ENCODE measurements at places on chromosomes 7 and 10.

- DNase-seq: no peak
These were observed 9.5 kb downstream of the CALML3 start for GRCh38 chr10:5534051-5534821.

- DNase-seq: no peak
These were observed 162.1 kb downstream of the JAZF1 start for GRCh38 chr7:28018446-28018845.

GRCh38 chr10:58820861-58821751 lies 308.4 kb downstream of the BICC1 start:
- DNase-seq: peak; percentile 65

DNA sequence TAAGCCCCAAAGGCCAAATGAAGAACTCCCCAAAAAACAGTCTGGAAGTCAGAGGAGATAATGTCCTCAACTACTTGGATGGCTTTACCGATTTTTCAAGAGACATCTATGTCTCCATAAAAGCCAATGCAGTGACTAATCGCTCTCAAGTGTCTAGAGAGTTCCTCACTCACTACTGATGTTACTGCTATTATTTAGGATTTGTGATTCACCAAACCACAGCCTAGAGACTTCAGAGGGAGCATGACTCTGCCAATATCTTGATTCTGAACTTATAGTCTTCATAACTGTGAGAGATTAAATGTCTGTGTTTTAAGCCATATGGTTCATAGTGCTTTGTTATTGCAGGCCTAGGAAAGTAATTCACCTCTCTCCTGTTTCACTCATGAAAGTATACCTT lies 160.2 kb downstream of the IPMK start:
- DNase-seq: peak; percentile 79

- DNase-seq: no peak
These were observed 133.9 kb upstream of the CHST15 start for GRCh38 chr10:124227055-124227975.

GRCh38 chr7:123637203-123637602 lies 18.5 kb upstream of the LMOD2 start:
- DNase-seq: no peak

DNA sequence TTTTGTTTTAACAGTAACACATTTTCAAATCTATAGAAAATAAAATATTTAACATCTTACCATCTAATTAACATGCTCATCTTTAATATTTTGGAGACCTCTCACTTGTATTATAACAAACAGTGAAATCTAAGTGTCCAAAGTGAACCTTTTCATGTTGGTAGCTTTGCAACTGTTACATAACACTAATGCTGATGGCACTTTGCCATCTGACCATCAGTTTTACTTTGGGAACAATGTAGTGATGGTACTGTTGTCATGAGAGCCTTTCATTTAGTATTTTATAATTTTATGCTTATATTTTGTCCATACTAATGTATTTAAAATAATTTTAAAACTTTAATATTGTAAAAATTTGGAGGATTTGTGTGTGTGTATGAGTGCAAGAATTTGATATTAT lies 1017.0 kb upstream of the KCND2 start:
- DNase-seq: no peak

GRCh38 chr7:149741629-149742028 lies 31.8 kb downstream of the ZNF467 start:
- DNase-seq: peak; percentile 51

DNA sequence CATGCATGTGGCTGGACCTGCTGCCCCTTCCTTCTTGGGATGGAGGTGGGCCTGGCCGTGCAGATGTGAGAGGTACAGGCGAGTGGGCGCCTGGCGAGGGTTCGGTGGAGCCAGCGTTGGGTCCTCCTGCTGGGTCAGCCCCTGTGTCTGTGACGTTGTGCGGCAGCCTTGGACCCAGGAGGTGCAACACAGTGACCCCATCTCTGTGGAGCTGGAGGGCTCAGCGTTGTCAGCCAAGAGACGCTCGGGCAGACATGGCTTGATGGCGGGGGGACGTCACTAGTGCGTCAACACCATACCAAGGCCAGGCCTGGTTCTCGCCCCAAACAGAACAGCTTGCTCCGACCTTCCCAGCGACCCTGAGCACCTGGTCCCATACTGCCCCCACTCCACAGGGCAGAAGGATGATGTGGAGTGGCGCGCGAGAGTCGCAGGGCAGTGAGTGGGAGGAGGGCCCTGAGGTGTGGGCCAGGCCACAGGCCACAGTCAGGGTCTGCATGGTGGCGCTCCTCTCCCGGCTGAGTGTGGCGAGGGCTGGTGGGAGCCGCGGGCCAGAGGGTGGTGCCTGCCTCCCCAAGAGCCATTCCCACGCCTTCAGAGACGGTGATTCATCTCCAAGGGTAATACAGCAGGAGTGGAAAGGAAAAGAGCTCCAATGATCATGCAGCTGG lies 184.4 kb downstream of the DNAJB6 start:
- no peak for DNase-seq

DNA sequence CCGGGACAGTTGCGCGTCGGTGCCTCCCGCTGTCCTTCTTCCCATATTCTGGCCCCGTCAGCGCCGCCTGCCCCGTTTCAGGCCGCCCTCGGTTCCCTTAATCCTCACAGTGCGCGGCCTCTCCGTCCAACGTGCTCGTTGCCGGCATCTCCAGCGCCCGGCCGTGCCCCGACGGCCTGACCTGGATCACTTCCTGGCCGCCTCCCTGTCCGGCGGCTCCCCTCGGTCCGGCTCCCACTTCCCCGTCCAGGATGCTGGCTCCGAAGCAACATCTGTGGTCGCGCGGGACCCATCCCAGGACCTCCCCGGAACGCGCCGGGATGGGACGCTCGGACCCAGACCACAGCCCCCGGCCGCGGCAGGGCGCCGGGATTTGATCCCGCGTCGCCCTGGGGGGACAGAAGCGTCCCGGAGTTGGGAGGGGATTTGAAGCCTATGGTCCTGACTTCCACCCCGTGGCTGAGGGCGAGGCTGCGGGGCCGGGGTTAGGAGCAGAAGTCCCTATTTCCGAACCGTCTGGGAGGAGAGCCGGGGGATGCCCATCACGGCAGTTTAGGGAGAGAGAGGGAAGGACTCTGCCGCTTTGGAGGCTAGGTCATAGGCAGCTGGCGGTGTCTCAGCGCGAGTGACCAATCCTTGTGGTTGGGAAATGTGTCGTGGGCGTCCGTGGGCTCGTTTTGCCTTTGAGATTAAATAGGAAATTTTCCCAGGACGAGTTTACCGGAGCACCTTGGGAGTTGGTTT lies 53.8 kb downstream of the KCTD7 start:
- peak; percentile 54 for DNase-seq

DNA sequence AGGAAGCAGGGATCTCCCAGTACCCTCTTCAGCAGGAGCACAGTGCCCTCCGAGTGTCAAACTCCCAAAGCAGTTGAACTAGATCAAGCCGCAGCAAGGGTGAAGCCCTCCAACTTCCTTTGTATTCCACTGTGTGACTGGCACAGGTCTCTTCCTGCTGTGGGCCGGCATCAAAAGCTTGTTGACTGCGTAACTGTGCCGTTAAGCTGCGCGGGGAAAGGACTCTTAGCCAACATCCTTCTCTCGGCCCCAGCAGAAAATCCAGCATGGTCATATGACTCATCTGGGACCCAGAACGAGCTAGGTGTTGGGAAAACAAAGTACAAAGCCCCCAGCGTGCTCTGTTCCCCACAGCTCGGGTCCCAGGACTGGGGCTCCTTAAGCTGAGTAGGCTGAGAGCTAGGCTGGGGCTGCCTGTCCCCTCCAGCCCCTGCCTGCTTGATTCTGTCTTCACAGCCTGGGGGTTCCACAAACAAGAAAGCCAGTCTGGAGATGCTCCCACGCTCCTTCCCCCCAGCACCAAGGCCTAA lies 52.2 kb downstream of the COL17A1 start:
- DNase-seq: no peak

DNA sequence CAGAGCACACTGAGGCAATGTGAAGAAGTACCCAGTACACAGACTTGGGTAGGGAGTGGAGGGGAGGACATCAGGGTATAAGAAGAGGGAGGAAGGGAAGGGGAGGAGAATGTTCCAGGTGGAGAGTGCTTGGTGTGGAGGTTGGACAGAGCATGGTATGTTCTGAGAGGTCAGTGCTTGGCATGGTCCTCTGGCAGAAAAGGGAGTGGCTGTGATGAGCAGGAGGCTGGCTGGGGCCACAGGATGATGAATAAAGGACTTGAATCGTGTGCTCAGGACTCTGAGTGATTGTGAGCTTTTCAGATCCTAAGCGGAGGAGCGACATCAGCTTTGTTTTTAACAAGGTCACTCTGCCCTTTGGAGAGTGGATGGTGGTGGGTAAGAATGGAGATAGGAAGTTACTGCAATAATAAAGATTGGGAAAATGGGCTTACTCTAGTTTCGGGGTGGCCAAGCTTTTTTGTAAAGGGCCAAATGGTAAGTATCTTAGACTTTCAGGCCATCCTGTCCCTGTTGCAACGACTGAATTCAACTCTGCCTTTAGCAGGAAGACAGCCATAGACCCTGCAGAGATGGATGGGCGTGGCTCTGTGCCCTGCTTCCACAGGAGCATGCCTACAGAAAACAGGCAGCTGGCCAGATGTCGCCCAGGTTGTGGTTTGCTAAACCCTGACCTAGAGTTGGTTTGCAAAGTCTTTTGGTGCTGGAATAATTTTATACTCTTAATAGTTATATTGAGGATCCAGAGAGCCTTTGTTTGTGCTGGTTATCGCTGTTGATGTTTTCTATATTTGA lies 8.4 kb downstream of the PPP2R2D start:
- no peak for DNase-seq

- DNase-seq: no peak
These were observed 50.9 kb upstream of the LEP start for GRCh38 chr7:128190051-128190647.

DNA sequence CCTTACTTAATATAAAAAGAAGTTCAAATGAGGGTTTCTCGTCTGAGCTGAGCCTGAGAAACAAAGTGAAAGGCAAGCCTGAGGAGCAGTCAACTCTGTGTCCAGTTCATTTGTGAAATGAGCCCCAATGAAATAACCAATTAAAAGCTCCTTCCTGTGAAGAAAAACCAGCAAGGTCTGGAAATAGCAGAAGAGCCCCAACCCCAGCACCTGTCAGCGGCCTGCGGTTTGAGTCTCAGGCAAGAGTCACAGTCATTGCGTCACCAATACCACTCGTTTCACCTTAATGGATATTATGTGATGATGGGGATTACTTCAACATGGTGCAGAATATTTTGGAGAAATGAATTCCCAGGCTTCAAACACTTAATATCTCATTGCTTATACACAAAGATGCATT lies 211.3 kb upstream of the DPP6 start:
- DNase-seq: no peak

DNA sequence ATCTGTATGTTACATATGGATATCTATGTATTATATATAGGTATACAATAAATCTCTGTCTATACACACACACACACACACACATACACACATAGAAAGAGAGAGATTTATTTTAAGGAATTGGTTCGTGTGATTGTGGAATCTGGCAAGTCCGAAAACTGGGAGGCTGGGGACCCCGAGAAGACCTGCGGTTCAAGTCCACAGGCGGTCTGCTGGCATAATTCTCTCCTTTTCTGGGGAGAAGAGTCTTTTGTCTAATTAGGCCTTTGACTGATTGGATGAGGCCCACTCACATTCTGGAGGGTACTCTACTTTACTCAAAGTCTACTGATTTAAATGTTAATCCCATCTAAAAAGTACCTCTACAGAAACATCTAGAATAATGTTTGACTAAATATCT lies 65.1 kb downstream of the PAPSS2 start:
- DNase-seq: no peak

DNA sequence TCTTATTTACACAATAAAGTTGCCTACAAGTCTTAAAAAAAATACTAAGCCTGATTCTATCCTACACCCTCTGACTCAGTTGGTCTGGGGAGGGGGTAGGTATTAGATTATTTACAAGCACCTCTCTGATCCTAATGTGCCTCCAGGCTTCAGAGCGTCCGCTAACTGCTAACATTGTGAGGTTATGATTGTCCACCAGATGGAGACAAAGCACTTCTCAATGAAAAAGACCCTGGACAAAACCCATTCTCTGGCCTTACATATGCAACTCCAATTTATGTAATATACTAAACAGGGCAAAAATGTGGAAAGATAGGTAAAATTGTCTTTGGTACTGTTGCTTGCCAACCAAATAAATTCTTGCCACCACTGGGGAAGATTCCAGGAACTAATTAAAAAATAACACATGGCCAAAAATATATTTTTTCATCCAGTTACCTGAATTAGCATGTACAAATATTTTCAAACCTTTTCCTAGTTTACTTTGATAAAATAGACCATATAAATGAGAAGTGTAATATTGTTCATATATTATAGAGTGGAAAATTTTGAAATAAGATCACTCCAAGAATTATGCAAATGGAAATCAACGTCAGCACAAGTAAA lies 92.4 kb downstream of the KIF20B start:
- DNase-seq: peak; percentile 72

- DNase-seq: peak; percentile 64
These were observed 10.2 kb upstream of the CH25H start for GRCh38 chr10:89217057-89217990.

DNA sequence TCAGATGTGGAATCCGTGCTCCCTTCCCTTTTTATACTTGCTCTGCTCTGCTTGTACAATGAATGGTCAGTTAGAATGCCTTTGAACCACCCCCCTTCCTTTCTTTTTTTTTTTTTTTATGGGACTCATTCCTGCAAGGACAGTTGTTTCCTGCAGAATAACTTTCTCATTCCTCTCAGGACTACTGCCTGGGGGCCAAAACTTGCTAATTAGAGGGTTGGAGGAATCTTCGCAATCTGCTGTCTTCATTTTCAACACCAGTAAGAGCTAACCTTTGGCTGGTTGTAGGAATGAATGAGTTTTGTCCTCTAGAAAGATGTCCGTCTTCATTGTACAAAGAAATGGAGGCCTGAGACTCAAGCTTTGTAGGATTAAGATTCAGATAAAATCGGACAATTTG lies 868.1 kb downstream of the LRMDA start:
- DNase-seq: no peak

- DNase-seq: no peak
These were observed 25.0 kb downstream of the CACUL1 start for GRCh38 chr10:118729641-118730258.

DNA sequence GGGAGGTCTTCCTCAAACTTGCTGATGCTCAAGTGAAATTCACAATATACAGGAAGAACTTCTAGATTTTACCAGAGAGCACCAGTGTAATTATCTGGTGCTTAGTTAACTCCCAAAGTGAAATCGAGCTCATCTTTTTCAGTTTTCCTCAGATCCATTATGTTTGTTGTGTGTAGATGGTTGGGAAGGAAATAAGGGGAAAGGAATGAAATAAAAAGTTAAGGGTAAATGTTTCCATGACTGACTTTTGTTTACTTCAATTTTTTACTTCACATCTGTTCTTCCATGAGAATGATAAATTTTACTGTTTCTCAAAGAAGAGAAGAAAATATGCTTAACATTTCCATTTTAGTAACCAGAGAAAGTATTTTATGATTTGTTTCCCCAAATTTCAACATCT lies 21.3 kb downstream of the FAM107B start:
- DNase-seq: no peak

- no peak for DNase-seq
These were observed 385.0 kb downstream of the NXPH1 start for GRCh38 chr7:8818406-8818805.
